ENCODE measurements at places on chromosomes 16 and 17. TPM values are rescaled to one million over a fixed set of nuclear protein-coding genes. Genes with fewer than 3 reads are reported as not detected.

The MPO gene
- not detected for total RNA-seq

The PHF23 gene
- 55.7 TPM for total RNA-seq

The CA10 gene
- not detected for total RNA-seq

The CCL4L2 gene
- not detected for total RNA-seq

The ODAD4 gene
- total RNA-seq = 0.97 TPM

The PIK3R5 gene
- total RNA-seq = not detected

The LGALS9 gene
- total RNA-seq = 20.8 TPM

The KRTAP1-5 gene
- 1.5 TPM for total RNA-seq

The ARHGAP44 gene
- total RNA-seq = 1.6 TPM

The IGSF6 gene
- total RNA-seq = not detected

The PSMC3IP gene
- total RNA-seq = 0.97 TPM

The DYNLL2 gene
- 13.0 TPM for total RNA-seq

The EFNB3 gene
- 5.2 TPM for total RNA-seq

The ARHGAP23 gene
- total RNA-seq = 93.3 TPM

The SDR42E2 gene
- not detected for total RNA-seq

All from hair follicle dermal papilla cell (primary cell).